Stimulated activated CD8-positive, alpha-beta memory T cell treated with anti-CD3 and anti-CD28 coated beads, Interleukin-15, amount 100 ng/mL, for 1 hour (primary cell): ENCODE measurements at places on chromosomes 7 and 10.

DNA sequence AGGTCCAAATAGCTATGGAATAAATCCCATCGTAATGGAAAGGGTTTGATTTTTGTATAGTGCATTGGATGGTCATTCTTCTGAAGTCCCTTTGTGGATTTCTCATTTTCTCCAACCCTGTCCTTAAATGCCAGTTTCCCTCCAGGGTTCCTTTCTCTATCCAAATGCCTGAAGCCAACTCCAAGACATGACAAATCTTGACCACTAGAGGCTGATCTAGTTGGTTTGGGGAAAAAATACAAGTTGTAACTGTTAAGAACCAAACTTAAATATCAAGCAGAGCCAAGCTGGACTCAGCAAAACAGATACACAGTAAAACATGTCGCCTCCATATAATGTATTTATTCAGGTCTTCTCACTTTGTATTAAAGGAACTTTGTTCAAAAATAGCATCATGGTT is 28.7 kb downstream of the FRMD4A start:
- no peak for DNase-seq

- DNase-seq: no peak
These were observed 101.3 kb upstream of the CACUL1 start for GRCh38 chr10:118856106-118856505.

DNA sequence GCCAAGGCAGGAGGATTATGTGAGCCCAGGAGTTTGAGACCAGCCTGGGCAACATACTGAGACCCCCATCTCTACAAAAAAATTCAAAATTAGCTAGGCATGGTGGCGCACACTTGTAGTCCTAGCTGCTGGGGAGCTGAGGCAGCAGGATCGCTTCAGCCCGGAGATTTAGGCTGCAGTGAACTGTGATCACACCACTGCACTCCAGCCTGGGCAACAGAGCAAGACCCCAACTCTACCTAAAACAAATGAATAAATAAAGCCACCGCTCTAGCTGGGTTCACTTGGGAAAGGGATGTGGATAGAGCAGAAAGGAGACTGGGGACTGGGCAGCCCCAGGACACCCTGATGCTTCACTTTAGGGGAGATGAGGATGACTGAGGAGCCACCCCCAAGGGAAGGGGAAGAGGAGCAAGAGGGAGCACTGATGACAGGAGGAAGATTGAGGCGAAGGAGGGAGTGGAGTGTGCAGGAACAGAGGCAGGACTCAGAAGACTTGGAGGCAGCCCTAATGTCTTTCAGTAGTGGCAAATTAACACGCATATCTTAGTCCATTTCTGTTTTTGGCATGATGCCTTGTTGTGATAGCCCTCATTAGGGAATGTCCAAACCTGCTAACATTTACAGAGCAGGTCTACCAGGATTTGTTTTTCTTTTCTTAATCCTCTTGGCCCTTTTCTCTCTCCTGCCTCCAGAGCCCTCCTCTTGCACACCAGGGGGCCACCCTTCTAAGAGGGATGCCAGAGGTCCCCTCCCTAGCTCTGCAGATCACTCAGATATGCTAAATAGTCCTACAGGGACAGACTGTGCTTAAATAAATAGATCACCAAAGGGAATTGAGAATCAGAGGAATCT is 88.3 kb downstream of the C10orf105 start:
- no peak for DNase-seq

- DNase-seq: no peak
These were observed 227.6 kb upstream of the NPSR1 start for GRCh38 chr7:34430456-34430855.

- no peak for DNase-seq
These were observed 50.1 kb downstream of the CYP26A1 start for GRCh38 chr10:93123766-93124165.

DNA sequence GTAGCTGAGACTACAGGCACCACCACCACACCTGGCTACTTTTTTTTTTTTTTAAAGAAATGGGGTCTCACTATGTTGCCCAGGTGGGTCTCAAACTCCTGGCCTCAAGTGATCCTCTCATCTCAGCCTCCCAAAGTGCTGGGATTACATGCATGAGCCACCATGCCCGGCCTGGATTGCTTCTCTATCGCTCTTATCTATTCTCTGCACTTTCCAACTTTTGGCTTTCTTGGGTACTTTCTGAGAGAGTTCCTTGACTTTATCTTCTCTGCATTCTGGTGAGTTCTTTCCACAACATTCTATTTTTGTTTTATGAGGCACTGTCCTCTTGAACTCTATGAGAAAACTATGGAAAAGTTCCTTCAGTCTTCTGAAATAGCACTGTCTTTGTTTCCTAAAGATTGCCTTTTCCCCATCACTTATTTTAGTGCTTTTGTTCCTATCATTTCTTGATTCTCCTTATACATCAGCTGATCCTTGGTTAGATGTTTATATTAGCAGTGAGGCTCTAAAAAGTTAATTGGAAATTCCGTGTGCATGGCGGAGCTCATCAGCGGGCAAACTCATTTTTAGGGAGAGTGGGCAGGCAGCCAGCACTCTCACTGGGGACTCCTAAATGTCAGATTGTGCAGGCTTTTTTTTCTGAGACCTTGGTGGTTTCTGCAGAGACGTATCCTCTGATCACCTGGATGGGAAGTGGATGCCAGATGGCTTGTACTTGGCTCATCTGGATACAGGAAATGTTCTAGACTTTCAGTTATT is 43.9 kb downstream of the HIP1 start:
- DNase-seq: no peak

DNA sequence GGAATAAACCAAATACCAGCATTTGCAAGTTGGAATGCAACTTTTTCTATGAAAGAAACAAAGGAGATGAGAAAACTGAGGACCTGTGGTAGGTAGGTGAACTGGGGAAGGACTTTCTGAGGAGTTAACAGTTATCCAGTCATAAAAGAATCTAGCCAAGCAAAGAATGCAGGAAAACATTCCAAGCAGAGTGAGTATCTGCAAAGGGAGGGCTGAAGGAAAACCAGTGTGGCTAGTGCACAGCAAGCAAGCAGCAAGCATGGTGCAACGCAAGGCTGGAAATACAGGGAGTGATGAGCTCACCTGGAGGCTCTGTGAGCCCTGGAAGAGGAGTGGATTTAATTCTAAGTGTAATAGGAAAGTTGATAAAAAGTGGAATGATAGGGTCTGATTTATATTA is 44.0 kb downstream of the RTKN2 start:
- DNase-seq: no peak

GRCh38 chr7:53904355-53904754 is 637.8 kb upstream of the VSTM2A start:
- DNase-seq: no peak

DNA sequence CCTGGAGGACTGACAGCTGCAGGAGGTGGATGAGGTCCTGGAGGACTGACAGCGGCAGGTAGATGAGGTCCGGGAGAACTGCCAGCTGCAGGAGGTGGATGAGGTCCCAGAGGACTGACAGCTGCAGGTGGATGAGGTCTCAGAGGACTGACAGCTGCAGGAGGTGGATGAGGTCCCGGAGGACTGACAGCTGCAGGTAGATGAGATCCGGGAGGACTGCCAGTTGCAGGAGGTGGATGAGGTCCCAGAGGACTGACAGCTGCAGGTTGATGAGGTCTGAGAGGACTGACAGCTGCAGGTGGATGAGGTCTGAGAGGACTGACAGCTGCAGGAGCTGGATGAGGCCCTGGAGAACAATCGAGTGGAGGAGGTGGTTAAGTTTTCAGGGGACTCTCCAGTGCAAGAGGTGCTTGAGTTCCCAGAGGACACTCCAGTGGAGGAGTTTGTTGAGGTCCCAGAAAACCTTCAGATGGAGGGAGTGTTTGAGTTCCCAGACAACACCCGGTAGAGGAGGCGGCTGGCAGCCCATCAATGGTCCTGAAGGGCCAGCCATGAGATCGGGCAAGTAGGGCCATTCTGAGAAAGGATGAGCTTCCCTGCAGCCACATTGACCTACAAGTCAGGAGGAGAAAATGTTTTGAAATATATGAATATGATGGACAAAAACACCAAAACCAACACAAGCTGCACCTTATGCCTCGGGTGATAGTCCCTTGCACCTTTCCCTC is 4.7 kb upstream of the EIF5AL1 start:
- no peak for DNase-seq

- DNase-seq: no peak
These were observed 211.9 kb upstream of the SHH start for GRCh38 chr7:156024201-156024600.

DNA sequence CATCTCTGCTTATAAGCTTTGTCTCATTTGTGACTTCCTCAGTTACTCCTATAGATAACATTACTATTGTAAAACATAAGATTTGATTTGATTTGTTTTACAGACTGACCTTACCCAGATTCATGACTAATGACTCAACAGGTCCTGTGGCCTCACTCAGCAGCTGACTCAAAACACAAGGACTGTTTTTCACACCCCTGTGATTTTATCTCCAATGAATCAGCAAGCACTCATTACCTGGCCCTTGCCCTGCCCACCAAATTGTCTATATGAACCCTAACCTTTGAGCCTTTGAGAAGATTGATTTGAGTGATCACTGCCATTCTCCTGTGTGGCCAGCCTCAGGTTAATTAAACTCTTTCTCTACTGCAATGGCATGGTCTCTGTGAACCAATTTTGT is 1064.6 kb upstream of the LRRTM3 start:
- no peak for DNase-seq

DNA sequence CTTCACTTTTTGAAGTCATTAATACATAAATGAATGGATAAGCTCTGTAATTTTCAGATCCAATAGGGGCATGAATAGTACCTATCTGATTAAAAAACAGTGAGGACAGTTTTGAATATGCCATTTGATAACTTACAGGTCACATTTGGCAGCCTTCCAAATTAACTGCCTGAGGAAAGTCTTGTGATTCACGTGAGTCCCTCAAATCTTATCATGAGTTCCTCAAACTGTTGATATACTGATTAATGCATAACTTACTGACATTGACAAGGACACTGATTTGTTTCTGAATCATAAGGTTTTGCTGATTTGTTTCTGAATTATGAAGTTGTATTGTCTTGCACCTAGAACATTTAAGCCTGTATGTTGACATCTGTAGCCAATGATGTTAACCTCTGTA is 55.1 kb downstream of the ANKMY2 start:
- DNase-seq: no peak

DNA sequence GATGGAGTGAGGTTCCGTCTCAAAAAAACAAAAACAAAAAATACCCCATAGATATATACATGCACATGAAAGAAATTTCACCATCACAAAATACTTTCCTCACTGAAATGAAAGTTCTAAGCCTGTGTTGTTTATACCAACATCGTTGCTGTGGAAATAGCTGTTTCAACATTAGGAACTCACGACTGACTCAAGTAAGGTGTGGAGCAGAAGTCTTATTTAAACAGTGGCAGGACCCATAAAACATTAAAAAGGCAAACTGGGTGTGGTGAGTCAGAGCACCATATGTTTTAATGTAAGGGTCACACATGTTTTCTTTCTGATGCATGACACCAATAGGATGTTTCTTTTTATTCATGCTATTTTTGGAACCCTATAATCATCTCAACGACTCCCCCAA is 48.3 kb downstream of the BAIAP2L1 start:
- DNase-seq: no peak

DNA sequence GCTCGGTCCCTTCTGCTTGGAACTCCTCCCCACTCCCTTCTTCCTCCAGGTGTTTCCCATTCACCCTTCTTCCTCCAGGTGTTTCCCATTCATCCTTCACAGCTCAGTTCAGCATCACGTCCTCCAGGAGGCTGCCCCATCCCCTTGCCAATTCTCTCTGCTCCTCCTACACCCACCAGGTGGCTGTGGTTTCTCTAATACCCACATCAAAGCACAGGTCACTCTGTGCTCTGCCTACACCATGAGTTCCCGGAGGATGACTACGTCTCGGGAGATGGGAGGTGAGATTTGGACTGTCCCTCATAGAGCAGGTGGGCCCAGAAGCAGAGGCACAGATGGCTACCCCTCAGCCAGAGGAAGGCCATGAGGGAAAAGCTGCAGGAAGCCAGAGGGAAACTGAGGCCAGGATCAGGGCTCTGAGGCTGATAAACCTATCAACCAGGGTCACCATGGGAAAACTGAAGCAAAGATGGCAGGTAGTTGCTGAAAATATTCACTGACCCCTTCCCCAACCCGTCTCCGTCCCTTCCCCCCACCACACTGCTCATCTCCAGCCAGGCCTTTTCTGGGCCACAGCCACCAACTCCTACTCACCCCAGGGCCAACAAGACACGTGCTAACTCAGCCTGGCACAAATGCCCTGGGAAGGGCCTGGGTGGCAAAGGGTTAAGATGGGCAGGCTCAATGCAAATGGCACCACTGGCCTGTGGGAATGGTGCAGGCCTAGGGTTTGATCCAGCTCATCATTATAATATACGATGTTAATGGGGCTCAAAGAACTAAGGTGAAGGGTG is 56.6 kb upstream of the CPXM2 start:
- DNase-seq: no peak

DNA sequence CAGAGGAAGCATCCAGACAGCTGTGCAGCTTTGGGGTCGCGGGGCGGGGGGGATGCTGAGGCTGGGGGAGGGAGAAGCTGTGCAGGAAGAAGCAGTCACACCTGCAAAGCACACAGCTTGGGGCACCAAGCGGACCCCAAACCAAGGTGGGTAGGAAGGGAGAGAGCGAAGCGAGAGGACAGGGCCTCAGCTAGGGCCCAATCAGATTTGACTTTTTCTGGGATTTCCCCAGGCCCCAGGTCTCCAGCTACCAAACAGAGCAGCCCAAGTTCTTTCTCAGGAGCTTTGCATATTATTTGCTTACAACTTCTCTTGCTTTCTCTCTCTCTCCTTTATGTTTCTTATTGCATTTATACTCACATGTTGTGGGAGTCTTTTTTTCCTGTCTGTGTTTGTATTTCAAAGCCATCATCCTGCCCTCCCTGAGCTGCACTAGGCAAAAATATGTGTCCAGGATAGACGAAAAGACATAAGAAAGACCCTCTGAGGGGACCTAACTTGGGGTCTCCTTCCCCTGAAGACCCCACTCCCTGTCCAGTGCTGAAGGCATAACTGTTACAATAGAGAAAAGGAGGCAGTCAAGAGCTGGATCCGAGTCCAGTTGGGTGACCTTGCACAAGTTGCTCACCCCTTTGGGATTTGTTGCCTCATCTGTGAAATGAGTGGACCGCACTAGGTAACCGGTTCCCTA is 50.6 kb upstream of the SMNDC1 start:
- no peak for DNase-seq
